Daoy (cell line): ENCODE measurements at places on chromosomes 16 and 17.

- DNase-seq = no peak
These were observed 2.4 kb upstream of the CISD3 start for GRCh38 chr17:38727736-38728135.

DNA sequence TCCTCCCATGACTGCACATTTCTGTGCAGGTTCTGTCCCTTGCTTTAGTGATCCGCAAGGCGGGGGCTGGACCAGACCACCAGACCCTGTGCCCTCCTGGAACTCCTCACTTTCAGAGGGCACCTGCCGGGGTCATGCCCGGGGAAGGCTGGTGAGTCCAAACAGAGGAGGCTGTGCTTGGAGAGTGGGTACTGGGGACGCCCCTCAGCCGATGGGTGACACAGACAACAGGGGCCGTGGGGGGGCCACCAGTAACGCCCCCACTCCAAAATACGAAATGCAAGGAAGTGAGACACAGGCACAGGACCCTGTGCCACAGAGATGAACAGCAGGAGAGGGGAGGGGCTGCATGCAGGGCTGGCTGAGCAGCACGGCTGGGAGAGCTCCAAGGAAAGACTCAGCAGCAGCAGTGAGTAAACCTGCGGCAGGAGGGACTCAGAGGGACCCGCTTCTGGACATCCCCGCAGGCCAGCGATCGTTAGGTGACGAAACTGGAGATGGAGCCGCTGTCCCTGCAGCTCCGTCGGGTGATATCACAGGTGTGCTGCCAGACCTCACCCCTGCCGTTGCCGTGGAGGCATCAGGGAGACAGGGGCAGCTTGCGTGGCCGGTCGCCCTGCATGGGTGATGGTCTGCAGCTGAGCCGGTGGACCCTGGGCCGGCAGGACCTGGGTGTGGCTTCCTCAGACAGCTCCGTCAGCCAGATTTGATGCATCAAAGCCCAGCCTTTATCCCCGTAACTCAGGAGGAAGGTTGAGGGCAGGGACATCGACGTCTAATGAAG, 71.2 kb upstream of the GNG13 start:
- DNase-seq = no peak

GRCh38 chr17:16935786-16936185, 36.1 kb downstream of the TNFRSF13B start:
- no peak for DNase-seq

DNA sequence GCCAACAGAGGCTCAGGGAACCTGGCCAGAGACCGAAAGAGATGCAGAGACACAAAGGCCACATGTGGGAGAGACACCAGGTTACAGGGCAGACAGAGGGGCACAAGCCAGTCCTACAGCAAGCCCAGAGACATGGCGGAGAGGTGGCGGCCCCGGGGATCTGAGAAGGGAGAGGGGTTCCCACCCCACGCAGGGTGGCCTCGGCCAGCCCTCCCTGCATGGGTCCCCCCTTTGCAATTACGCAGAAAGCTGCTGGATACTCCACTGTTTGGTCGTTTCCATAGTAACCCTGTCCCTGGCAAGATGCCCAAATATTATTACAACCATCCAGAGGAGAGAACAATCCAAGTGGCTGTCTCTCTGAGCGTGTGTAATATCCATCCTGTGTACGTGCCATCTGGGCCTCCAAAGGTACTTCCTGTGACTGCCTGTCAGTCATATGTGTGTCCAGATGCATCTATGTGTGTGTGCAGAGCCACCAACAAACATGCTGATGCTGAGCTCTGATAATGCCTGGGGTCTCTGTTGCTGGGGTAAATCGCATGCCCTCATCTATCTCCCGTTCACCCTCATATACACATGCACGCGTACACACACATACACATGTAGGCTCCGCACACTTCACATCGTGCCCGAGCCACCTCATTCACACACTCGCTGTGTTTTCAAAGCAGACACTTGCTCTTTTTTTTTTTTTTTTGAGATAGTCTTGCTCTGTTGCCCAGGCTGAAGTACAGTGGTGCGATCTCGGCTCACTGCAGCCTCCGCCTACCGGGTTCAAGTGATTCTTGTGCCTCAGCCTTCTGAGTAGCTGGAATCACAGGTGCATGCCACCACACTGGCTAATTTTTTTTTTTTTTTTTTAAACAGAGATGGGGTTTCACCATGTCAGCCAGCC, 5.5 kb downstream of the PCGF2 start:
- DNase-seq = peak; percentile 54

- DNase-seq = no peak
These were observed 13.3 kb downstream of the PROCA1 start for GRCh38 chr17:28698253-28698941.

- no peak for DNase-seq
These were observed 57.2 kb upstream of the MED9 start for GRCh38 chr17:17419631-17420030.

DNA sequence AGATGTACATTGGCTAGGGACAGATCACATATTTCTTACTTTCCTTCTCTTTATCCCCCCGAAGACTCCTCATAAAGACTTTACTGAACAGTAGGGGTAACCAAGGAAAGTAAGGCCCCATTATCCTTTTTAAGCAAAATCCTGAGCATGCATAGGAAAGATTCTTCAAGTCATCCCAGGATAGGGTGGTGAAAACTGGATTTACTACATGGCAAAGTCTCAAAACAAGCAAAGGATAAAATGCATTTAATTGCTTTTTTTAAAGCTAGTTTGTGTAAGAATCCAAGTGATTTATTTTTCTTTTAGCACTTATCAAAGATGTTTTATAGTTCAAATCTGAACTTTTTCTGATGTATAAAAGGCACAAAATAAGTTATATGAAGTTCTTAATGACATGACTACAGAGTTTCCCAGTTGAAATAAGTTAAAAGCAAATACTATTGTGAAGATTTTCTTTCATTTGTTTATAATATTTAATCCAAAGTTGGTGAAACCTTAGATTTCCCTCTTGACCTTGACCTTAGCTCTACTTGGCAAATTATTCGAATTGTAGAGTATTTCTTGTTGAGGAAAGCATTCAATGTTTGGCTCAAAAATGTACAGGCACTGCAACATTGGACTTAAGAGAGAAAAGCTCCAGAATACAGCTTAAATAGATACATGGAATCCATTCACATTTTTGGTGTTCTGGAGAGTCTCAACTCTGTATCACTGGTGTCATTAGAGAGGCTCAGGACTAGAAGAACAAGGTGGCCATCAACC, 104.3 kb downstream of the ABCA8 start:
- DNase-seq = no peak

GRCh38 chr17:33154869-33155455, 138.1 kb downstream of the ASIC2 start:
- DNase-seq = no peak

DNA sequence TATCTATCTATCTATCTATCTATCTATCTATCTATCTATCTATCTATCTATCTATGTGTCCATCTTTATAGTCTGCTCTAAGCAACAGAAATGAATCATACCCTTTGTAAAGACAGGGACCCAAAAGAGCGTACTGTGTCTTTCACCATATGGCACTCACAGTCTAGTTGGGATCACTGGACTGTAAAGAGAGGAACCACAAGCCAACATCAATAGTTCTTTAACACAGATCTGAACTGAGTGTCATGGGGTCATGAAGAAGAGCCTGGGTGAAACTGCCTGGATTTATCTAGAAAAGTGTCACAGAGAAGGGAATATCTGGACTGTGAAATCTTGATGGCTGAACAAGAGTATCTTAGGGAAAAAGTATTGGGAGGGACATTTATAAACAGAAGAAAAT, 619.1 kb upstream of the SOX9 start:
- DNase-seq = no peak
